Nucleus accumbens (tissue), 56 donors: ENCODE measurements at places on chromosomes 1 and 21.

- DNase-seq: no peak
Measured at GRCh38 chr1:54456921-54457529, 50.8 kb upstream of the SSBP3 start.

DNA sequence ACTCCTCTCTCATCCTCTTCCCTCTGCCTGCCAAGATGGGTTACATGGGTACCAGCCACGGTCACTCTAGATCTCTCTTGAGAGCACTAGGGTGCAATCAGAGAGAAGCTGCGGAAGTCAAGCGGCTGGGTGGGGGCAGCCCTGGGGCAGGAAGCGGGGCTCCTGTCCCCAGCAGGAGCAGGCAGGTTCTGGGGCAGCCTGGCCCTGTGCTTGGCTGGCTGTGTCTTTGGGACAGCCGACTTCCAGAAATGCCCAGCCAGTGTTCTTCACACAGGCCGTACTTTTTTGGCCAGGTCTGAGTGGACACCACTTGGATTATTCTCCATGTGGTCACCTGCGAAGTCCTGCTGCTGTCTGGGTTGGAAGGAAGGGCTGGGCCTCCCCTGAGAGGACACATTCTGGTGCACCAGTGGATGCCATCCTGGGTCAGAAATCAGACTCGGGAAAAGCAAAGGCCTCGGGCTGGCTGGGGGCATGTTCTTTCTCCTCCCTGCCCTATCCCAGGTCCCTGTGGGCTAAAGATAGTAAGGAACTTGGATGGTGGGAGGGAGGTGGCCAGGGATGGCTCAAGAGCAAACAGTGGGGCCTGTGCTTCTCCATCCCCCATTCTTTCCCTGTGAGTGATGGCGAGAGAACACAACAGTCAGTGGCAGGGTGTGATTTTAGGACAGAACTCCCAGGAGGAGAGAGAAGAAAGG, 93.7 kb downstream of the ITPKB start:
- no peak for DNase-seq

DNA sequence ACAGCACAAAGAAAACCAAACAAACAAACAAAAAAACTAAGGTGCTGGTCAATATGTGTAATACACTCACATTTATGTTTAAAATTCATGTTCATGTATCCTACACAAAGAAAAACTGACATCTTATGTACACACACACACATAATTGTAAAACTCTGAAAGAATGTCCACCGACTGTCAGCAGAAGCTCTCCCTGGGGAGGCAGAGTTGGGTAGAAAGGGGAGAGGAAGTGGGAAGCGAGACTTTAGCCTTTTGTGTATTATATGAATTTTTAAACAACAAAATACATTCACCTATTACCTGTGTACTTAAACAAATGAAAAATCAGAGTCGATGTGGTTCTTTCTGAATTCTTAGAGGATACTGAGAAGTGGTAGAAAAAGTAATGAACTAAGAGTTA, 88.3 kb downstream of the ABCA4 start:
- DNase-seq: no peak

DNA sequence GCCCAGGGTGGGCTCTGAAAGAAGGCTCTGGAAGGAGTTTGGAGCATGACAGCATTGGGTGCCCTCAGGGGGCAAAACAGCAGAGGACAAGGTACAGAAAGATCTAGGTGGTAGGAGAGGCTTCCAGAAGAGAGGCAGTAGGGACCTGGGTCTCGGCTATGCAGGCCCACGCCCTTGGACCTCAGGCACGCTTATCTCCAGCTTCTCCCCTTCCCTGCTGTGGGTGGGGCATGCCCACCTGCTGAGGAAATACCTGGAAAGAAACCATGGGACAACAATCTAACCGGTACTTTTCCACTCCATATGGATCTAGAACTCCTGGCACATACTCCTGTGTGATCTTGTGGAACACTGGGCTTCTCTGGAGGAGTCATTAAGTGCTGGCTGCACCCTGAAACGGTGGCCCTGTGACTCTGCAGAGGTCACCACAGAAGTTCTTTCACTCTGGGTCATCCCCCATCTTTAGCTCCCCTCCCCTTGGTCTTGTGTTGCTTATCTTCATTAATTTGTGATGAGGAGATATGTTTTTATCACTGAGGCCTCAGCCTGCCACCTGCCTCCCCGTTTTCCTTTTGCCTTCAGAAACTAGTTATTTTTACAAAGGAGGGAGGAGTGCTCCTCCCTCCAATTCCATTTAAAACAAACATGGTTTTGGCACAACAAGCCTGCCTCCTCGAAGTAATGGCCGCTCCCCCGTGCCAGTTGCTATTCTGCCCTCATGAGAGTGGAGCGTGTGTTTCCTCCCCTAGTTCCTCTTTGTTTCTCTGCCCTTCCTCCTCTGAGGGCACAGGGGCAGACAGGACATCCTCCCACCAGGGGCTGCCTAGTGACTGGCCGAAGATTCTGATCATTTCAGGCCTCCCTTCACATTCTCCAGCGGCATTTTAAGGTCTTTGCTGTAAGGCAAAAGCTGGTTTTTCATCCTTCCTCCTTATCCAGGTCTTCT, 78.0 kb upstream of the ATP5PO start:
- peak; percentile 3 for DNase-seq

GRCh38 chr1:32549616-32550015, 10.4 kb downstream of the ZBTB8A start:
- DNase-seq: no peak

- DNase-seq: no peak
Measured at GRCh38 chr1:206469411-206469932, 804 bp upstream of the IKBKE start.

GRCh38 chr1:53737648-53738204, 1.2 kb downstream of the GLIS1 start:
- DNase-seq: no peak

GRCh38 chr1:201713086-201713810, 115.7 kb upstream of the IPO9 start:
- peak; percentile 39 for DNase-seq

DNA sequence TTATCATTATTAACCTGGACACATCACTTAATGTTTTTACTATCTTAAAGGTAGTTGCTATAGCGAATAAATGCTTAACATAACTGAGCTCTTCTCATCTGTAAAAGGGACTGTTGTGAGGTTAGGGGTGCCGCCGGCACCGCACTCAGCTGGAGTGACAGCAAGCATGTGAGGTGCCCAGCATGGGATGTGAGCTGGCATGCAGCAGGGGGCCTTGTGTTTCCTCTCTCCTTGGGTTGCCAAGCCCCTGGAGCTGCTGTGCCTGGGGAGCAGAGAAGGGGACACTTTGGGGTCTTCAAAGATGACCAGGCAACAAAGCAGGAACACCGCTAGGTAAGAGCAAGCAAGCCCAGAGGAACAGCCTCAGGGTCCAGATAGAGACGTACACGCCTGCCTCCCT, 2.1 kb upstream of the ZC3H12A start:
- no peak for DNase-seq

GRCh38 chr1:203643213-203644045, 16.8 kb downstream of the ATP2B4 start:
- no peak for DNase-seq

DNA sequence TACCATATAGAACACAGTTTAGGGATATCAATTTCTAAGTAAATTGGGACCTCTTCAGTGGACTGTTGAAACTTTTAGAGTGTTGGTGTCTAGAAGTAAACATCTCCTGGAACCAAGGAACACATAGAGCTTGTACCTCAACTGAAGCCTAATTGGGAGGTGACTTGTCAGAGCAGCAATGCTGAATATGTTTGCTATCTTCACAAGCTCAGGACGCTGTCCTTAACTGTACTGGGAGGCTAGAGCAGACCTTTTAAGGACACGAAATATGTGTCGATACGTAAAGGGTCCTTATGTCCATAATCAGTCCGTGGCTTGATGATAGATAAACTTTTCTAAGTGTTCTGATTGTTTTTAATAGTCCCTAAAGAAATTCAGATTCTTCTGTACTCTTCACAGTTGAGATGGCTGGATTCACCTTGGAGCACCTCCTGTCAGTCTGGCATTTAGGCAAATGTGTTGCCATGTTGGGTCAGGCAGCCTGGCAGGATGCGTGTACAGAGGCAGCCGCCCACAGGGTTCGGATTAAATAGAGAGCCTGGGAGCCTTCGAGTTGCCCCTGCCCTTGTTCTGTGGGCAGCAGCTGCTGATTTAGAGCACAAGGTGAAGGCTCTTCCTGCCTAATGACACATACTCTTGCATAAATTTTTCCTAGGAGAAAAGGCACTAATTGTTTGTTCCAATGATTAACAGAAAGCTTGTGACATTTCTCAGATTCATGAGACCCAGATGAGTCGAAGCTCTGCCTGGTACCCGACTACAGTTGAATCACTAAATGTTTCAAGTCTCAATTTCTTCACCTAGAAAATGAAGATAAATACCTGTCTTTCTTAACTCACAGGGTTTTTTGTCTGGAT, 3.6 kb downstream of the ACTN2 start:
- DNase-seq: peak; percentile 45

DNA sequence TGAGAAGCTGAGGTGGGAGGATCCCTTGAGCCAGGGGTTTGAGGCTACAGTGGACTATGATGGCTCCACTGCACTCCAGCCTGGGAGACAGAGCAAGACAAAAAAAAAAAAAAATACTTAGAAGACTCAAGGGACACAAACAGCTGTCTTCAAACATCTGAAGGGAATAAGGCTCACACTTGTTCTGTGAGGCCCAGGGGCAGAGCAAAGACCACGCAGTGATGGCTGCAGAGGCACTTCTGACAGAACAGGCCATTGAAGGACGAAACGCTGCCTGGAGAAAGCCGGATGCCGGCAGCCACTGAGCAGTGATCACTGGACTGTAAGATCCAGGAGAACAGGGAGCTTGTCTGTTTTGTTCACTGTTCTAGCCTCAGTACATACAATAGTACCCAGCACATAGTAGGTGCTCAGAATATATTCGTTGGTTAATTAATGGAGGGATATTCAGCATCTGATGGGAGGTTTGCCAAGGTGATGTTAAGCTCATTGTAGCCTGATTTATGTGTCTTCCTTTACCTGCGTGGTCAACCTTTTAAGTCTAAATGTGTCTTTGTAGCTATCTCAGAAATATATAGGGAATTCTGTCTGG, 12.1 kb upstream of the NDC1 start:
- no peak for DNase-seq

DNA sequence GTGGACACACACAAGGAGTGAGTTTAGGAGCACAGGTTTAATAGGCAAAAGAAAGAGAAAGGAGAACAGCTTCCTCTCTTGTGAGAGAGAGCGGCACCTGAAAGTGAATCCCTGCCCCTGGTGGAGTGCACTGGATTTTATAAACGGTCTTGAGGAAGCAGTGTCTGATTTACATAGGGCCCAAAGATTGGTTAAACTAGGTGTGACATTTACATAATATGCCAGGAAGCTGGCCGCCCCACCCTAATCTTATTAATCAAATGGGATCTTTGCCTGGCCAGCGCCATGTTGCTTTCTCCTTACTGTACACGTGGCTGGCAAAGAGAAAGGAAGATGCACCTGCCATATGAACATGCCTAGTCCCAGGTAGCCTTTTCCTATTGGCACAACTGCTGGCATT, 38.7 kb downstream of the CFH start:
- no peak for DNase-seq

- DNase-seq: no peak
Measured at GRCh38 chr1:212774584-212774983, 17.0 kb downstream of the NSL1 start.

DNA sequence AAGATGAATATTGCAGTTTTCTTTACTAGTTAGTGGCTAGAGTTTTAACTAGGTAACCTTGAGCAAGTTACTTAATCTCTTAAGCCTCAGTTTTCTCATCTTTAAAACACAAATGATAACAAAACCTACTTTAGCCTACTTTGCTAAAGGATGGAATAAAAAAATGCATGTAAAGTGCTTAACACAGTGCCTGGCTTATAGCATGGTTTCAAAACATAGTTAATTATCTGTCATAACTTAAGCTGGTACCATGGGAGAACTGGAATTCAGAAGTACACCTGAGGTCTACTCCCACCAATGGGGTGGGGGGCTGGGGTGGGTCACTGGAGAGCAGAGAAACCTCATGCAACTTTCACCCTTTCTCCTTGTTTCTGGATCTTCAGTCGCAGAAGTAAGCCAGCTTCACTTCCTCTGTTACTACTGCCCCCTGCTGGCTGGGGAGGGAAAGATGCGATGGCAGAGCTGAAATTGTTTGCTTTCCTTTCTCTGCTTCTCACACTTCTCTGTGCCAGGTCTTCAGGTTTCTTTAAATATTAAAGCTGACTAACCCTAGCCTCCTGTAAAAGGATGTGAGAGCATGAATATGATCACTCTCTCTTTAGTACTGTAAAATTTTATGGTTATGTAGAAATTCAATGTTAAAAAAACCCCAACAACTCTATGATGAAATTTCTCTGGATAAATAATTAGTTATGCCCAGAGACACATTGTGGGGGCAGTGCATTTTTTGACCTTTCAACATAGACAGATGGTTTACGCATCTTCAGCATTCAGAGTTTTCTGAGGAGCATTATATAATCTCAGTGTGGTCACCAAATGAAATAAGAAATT, 324.2 kb downstream of the HLX start:
- DNase-seq: peak; percentile 25

DNA sequence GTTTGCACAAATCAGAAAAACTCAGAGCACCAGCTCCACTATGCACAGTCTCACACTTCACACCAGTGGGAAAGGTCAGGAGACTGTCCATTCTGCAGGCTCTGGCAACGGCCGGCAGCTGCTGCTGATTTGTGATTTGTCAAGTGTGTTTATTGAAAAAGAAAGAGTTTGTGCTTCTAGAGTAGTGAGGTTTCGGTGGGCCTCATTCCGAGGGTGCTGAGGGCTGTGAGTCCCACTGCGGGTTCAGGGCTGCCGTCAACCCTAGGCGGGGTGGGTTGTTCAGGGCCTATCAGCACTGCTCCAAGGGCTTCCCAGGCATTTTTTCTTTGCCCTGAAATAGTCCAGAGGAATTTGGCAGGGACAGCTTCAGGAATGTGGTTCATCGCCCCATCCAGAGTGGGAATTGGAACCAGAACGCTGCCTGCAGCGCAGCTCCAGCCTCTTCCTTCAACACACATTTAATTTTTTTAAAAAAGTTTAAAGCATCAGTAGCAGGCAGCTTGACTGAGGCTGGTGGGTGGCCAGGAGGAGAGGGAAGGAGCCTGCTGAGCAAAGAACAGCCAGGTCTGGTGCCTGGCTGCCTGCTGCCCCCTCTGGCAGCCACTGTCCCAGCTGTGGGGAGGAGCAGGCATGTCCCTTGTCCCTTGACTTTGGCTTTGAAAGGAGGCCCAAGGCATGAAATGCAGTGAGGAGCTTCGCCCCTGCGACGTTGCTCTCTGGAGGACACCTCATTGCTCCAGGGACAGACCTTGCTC, 19.7 kb downstream of the STUM start:
- peak; percentile 41 for DNase-seq

GRCh38 chr1:14543191-14543840, 55.2 kb upstream of the KAZN start:
- DNase-seq: no peak

GRCh38 chr1:70487459-70487815, 76.4 kb downstream of the CTH start:
- no peak for DNase-seq

DNA sequence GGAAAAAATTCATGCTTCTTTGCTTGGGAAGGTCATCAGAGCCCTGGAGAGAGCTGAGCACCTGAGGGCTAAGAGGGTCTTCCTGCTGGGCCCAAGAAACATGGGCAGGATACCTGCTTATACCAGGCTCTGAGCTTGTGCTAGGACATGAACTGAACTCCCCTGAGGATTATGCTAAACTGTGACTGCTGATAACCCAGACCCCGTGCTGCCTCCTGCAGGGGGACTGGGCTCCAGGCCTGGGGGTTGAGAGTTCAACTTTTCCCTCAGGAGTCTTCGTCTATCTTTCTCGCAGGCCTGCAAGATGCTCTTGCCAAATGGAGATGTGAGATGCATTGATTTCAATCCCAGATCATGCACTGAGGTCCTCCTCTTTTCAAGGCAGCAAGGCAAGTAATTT, 368.5 kb downstream of the HHAT start:
- no peak for DNase-seq

- DNase-seq: peak; percentile 34
Measured at GRCh38 chr1:67429011-67429527, 1.1 kb downstream of the SERBP1 start.
